ENCODE measurements at places on chromosomes 5 and 9. TPM values are rescaled to one million over a fixed set of nuclear protein-coding genes. Genes with fewer than 3 reads are reported as not detected.

GRCh38 chr9:115944166-115944948 lies 209.2 kb upstream of the PAPPA start:
- peak; percentile 54 for DNase-seq

DNA sequence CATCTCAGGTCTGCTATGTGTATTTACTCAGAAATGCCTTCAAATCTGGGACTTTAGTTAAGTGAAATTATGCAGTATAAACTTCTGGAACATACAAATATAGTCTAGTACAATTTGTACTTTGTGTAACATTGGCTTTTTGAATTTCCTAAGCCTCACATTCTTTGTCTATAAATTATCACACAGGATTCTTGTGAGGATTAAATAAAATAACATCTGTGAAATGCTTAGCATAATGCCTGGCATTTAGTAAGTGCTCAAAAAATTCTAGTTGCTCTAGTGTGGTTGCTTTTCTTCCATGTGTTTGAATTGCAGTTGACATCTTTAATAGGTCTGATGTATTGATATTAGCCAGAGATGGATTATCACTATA lies 2.6 kb downstream of the HMMR start:
- DNase-seq: no peak

DNA sequence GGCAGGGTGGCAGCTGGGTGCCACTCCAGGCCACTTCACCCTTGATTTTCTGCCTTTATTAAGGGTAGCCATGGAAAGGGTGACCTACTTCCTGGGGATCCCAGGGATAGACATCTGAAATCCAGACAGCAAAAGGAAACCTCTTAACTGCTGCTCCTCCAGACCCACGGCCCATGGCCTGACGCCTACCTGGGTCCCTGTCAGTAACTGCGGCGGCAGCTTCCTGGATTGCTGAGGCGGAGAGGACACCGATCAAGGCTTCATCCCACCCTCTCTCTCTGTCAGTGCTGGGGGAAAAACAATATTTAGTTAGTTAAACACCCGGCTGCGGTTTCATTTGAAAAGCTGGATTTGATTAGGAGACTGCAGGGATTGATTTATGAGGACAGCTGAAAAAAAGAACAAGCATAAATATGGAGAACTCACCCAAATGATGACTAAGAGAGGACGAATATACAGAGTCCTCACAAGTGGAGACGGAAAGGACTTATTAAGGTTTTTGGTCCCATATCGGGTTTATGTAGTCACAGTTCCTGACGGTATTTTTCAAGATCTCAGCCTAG lies 158.7 kb upstream of the KLF4 start:
- DNase-seq: no peak

Gene RAI14
- not detected for polyA plus RNA-seq

GRCh38 chr5:31866166-31866565 lies 227.2 kb downstream of the PDZD2 start:
- no peak for DNase-seq

DNA sequence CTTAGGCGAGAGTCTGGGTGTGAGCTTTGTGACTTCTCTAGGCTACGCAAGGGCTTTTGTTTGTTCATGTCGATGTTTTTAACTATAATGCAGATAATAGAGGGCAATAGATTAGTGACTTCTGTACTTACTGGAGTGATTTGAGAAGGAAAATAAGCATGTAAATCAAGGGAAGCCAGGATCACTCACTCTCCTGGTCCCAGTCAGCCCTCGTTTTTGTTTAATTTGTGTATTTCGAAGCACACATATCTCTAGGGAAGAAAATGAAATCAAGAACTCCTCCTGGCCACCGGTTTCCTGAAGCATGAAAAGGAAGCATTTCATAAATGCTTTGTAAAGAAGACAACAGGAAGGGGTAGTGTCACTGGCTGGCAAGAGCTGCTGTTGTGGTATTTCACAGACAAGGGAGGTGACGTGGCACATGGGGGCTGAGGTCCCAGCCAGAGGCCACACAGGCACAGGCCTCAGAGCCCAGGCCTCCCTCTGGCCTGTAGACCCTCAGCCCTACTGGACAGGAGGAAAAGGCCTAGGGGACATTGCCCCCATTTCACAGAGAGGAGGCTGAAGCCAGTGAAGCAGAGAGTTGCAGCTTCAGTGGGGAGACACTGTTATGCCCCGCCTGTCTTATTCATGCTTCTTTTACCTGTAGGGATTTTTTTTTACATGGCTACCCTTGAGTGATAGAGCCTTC lies 34.1 kb downstream of the IRF1 start:
- no peak for DNase-seq

- DNase-seq: no peak
Measured at GRCh38 chr5:155017610-155018009, 4.1 kb downstream of the KIF4B start.

Gene CTNND2
- polyA plus RNA-seq: 2.2 TPM

DNA sequence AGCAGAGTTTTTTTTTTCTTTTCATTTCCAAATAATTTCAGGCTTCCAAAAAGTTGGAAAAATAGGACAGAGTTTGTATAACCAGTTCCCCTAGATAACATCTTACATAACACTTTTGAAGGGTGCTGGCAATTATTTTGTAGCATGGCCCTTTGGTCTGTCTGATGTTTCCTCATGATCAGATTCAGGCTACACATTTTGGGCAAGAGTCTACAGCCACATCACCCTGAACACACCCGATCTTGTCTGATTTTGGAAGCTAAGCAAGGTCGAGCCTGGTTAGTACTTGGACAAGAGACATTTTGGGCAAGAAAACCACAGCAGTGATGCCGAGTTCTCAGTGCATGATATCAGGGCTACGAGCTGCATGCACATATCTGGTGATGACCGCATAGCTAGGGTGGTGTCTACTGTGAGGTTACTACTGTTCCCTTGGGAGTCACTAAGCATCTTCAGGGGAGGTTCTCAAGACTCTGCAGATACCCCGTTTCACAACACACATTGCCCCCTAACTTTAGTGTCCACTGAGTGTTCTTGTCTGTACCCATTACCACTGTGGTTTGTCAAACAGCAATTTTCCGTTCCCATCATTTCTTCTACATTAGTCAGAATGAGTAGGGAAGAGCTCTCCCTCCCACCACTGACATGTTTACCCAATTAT lies 86.2 kb downstream of the TTC39B start:
- DNase-seq: no peak

Measured in muscle of arm (tissue), 14 donors.